ENCODE measurements at places on chromosomes 5 and 9.

GRCh38 chr9:5749306-5749705 lies 83.6 kb downstream of the ERMP1 start:
- no peak for DNase-seq

DNA sequence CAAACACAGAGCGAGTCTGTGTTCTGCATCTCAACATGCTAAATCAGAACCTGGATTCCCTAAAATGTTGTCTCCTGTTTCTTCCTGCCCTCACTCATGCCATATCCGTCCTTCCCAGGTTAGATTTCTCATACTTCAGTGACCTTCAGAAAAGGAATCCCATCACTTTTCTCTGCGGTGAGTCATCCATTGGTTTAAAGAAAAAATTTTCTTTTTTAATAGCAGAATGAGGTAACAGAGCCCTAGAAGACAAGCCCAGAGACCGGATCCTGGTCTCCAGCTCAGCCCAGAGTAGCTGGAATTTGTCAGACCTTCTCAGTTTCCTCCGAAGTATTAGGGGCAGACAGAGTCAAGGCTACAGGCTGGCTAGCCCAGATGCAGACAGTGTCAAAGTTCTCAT lies 143.2 kb upstream of the DMRT1 start:
- DNase-seq = peak; percentile 62

DNA sequence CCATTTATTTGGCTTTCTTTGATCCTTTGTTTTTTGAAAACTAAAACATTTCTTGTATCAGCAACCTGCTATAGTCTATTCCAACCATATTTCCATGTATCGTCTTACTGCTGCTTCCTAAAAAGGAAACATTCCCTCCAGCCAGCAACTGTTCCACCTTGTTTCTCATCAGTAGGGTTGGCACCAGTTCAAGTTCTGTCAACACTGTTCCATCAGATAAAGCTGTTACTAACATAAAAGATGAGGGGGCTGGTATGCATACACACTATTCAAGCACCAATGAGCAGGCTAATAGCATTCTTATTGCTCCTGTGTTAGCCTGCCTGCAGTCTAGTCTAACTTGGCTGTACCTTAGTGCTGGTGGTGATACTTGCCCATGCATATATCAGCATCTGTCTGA lies 178.3 kb downstream of the CWC27 start:
- DNase-seq = no peak

DNA sequence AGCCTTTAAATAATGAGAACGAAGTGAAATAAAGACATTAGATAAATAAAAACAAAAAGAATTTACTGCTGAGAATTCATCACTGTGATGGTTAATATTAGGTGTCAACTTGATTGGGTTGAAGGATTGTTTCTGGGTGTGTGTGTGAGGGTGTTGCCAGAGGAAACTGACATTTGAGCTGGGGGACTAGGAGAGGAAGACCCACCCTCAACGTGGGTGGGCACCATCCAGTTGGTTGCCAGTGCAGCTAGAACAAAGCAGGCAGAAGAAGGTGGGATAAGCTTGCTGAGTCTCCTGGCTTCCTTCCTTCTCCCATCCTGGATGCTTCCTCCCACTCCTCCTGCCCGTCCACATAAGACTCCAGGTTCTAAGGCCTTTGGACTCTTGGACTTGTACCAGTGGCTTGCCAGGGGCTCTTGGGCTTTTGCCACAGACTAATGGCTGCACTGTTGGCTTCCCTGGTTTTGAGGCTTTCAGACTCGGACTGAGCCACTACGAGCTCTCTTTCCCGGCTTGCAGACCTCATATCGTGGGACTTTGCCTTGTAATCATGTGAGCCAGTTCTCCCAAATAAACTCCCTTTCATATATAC lies 43.7 kb upstream of the ABL1 start:
- no peak for DNase-seq

DNA sequence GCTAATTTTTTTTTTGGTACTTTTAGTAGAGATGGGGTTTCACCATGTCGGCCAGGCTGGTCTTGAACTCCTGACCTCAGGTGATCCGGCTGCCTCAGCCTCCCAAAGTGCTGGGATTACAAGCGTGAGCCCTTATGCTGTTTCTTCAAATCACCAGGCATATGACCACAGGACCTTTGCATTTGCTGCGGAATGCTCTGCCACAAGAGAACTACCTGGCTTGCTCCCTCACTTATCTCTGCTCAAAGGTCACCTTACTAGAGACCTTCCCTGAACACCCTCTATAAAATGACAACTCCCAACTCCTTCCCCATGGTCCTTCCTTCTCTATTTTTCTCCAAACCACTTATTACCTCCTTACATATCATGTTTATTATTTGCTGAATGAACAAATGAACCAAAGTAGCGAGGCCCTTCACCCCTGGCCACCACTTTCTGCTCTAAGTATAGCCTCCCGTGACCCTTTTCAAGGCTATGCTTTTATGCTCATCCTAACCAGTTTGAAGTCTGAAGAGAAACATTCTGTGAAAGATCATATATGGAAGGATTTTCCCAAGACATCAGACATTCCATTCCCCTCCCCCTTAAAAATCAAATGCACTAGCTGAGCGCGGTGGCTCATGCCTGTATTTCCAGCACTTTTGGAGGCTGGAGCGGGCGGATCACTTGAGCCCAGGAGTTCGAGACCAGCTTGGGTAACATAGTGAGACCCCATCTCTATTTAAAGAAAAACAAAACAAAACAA lies 1.3 kb downstream of the ZER1 start:
- DNase-seq = no peak

Data from RCC 7860 (cell line).